ENCODE measurements at places on chromosomes 16 and 17.

DNA sequence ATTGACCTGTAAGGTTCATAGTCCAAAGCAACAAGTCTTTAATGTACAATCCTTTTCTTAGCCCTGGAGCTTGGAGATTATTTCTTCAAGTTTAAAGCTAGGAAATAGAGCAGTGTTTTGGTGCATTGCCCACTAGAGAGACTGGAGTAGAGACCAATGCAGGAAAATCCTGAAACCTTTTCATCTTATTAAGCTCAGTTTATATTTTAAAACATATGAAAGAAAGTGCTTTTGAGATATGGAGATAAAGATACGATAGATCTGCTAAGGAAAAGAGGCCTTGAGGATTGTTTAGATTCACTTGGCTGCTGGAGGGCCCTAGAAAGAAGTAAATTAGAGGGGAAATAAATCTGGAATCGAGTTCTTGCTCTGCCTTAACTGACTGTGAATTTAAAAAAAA, 212.0 kb downstream of the GRIN2A start:
- DNase-seq: no peak

- DNase-seq: no peak
These were observed 31.1 kb upstream of the PAFAH1B1 start for GRCh38 chr17:2562162-2562858.

GRCh38 chr16:11142261-11142630, 113.8 kb downstream of the SOCS1 start:
- no peak for DNase-seq

DNA sequence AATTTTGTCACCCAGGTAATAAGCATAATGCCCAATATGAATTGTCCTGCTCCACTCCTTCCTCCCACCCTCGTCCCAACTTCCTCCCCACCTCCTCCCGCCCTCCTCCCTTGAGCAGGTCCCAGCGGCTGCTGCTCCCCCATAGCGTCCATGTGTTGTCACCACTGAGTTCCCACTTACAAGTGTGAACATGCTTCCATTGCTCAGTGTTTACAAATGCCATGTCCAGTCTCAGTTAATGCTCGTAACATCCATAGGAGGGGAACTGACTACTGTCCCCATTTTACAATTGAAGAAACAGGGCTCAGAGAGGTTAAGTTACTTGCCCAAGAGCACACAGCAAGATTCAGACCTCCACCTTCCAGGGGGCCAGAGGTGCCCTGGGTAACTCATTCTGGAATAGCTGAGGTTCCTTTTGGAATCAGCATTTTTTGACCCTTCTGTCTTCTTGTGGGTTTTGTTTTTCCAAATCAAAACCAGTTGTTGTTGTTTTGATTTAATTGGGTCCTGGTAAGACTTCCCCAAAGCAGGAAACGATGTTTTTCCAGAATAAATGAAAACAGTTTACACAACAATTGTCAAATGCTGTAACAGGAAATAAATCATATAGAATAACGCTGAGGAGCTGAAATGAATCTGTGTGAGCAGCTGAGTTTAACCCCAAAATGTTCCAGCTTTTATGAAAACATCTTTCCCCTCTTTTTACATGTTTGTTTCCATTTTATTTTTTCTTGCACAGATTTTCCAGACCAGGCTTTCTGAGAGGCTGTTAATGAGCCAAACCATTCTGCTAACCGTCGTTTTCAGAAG, 73.9 kb downstream of the ZDHHC7 start:
- DNase-seq: no peak

GRCh38 chr17:79002796-79003593, 6.6 kb downstream of the CANT1 start:
- DNase-seq: no peak

- no peak for DNase-seq
These were observed 6.8 kb upstream of the FLYWCH1 start for GRCh38 chr16:2904922-2905240.

DNA sequence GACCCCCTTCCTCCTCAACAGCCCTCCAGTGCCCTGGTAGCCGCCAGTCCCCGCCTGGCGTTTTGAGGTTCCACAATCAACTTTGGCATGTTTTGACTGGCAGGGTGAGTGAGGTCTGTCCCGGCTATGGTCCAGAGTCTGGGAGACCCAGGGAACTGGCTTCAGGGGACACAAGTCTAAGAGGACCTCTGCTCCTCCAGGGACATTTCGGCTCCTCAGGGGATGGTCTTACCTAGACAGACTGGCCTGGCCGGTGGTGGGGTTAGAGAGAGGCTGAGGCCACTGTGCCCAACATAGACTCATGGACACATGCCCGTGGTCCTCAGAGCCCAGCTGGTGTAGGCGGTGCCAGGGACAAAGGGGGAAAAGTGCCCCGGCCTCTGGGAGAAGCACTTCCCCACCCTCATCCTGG, 2.2 kb downstream of the TMC8 start:
- DNase-seq: no peak

DNA sequence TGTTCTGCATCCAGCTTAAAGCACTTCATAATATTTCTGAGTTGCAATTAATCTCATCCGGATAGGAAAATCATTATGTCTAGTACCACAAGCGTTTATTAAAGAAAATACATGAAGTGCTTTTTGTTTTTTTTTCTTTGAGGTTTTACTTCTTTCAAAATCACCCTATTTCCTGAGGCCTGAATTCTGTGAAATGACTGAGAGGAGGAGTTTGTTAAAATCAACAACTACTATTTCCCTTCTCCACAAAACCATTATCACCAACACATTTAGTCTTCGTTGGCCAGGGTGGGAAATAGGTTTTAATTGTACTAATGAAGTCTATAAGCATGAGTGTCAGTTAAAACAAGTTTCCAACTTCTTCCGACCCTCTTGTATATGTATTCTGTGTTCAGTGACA, 50.7 kb upstream of the ADCY7 start:
- no peak for DNase-seq

DNA sequence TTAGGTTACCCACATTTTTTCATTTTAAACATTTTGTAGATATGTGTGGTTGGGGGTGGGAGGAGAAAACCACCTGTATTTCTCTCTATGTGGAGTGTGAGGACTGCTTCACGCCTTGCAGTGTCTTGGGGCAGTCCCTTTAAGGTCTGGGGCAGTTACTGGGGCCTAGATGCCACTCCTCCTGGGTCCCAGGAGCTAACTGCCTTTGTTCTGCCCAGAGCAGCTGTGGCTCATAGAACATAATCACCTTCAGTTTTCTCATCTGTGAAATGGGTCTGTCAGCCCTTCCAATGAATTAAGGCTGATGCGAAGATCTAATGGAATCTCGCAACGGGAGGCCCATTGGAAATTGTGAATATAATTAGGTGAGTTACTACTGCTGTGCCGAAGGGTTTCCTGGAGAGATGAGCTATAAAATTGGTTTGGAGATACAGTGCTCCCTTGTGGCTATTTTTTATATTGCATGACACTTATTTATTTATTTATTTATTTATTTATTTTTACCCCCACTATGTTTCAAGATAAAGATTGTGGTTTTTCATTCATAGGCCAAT, 22.9 kb downstream of the DHRS7C start:
- DNase-seq: peak; percentile 21

DNA sequence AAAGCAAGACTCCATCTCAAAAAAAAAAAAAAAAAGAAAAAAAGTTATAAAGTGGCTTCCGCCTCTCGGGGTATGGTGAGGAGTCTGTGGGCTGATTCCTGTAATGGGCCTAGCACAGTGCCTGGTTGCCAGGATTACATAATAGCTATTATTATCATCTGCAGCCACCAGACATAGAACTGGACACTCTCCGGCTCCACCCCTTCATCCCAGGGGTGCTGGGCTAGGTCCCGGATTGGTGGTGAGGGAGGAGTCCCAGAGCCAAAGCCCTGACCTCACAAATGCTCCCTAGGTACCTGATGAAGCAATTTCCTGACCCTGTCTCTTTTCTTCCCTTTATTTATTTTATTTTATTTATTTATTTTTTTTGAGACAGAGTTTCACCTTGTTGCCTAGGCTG, 11.6 kb upstream of the ADGRG1 start:
- no peak for DNase-seq

GRCh38 chr17:46802800-46803199, 15.7 kb downstream of the WNT3 start:
- no peak for DNase-seq

DNA sequence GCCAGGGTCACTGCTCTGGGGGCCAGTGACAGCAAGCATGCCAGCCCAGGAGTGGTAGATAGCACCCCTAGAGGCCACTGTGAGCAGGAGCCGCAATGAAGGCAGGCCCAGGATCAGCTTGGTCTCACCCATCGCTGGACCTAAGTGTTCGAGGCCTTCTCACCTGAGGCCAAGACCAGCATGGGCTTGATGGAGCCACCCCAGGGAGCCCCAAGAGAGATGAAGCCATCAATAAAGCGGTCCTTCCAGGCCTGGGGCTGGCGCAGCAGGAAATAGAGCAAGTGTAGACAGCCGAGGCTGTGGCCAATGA, 1.8 kb downstream of the LCAT start:
- no peak for DNase-seq

DNA sequence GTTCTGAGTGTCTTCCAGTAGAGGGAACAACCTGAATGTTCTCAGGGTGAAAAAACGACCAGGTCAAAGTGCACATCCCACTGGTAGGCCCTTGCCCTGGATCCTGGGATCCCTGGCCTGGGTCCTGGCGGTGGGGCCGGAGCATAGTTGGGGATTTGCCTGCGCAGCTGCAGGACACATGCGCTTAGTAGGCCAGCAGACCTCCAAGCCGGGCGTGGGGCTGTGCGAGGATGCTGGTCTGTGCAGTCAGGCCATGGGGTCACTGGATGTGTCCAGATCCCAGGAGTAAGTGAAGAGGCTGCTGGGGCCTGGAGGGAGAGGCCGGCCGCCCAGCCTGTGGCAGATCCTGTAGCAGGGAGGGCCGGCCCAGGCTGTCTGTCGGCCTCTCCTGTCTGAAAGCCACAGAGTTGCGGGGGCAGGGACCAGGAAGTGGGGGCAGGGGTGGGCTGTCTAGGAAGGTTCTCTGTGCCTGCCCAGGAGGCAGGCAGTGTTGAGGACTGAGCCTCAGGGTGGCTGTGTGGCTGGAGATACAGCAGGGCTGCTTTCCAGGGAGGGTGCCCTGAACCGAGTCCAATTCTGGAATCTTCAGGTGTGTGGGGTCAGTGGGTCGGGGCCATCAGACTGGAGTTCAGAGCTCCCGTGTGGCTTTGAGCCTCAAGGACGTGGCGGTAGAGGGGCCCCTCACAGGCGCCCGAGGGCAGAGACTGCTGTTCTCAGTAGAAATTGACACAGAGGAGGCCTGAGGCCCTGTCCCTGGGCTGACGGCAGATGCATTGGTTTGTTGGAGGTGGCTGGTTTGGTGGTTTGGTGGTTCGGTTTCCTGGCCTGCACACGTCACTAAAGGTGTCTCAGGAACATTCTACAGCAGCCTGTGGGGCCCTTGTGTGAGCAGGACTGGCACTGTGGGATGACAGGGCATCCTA, 17.2 kb upstream of the NUDT16L1 start:
- no peak for DNase-seq

GRCh38 chr17:27495460-27495859, 39.2 kb downstream of the KSR1 start:
- DNase-seq: peak; percentile 43

GRCh38 chr17:33197342-33197741, 95.8 kb downstream of the ASIC2 start:
- DNase-seq: no peak

DNA sequence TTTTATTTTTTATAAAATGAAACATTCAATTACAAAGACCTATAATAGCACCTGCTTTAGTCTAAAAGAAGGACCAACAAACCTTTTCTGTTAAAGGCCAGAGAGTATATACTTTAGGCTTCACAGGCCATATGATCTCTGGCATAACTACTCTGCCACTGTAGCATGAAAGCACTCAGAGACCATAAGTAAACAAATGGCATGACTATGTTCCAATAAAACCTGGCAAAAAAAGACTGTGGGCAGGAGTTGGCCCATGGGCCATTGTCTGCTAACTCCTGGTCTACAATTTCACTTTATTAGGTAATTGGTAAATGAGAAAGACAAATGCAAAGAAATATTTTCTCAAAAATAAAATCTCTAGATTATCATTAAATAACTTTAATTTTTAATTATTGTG, 14.9 kb downstream of the CEP112 start:
- peak; percentile 50 for DNase-seq

DNA sequence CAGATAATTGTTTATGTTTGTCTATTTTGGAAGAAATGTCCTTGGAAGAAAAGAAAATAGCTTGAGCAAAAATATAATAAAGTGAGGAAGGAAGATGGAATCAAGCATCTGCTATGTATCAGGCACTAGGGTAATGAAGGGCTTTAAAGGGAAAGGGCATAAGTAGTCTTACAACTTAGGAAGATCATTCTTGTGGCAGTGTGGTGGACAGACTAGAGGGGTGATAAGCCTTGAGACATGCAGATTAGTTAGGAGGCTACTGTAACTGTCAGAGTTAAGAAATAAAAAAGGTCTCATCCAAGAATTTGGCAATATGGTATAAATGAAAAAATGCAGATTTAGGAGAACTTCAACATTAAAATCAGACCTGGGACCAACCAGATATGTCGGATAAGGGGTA, 14.9 kb downstream of the FAM222B start:
- no peak for DNase-seq

DNA sequence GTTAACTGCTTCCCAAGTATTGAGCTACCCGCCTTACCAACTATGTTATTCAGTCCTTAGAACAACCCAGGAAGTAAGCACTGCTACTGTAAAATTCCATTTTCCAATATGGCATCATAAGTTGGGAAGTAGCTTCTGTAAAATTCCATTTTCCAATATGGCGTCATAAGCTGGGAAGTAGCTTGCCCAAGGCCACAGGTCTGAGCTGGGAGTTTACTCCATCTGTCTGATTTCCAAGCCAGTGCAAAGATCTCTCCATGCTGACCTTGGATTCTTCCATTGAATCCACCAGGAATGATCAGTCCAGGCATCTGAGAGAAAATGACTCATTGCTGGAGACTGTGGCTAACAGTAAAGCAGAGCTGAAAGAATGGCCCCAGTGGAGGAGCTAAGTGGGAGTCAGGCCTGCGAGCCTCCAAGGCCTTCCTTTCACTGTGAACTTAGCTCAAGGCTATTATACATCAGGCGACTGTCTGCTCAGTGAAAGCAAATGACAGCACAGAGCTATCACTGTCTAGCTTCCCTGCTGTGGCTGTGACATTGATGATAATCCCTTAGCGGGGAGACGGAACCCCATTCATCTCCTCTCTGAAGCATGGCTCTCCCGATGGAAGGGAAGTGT, 430.4 kb downstream of the HAPSTR1 start:
- DNase-seq: no peak

- DNase-seq: no peak
These were observed 173.4 kb downstream of the SNX29 start for GRCh38 chr16:12149971-12150370.

- no peak for DNase-seq
These were observed 28.7 kb downstream of the ARL4D start for GRCh38 chr17:43427362-43428043.

DNA sequence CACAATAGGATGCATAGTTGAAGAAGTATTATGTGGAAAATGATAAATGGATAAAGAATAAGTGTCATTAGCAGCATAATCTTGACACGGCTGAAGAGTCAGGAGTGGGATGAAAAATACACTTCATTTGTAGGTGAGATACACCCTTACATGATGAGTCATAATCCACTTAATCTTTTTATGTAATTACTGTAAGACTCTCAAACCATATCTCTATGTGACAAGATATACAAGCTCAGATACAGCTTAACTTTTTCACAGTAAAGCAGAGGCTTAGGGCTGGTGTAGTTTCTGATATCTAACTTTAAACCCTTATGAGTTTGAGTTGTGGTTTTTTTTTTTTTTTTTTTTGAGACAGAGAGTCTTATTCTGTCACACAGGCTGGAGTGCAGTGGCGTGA, 101.2 kb downstream of the FTO start:
- DNase-seq: no peak

Measured in NCI-H526 treated with DMSO at 0.1 percent for 48 hours (cell line).